ENCODE measurements at places on chromosomes 5 and 9. TPM values are rescaled to one million over a fixed set of nuclear protein-coding genes. Genes with fewer than 3 reads are reported as not detected.

Gene IFNW1
- not detected for polyA plus RNA-seq

Gene BASP1
- 81.6 TPM for polyA plus RNA-seq

Gene BARHL1
- polyA plus RNA-seq, result not detected

Gene ENTPD2
- polyA plus RNA-seq, result 4.7 TPM

Gene MYMK
- 0.37 TPM for polyA plus RNA-seq

Gene TMEM167A
- 109 TPM for polyA plus RNA-seq

Gene DMRT2
- polyA plus RNA-seq, result 2.0 TPM

Gene AFAP1L1
- 21.9 TPM for polyA plus RNA-seq

Gene F12
- polyA plus RNA-seq, result 14.6 TPM

Gene PCDHA8
- 0.17 TPM for polyA plus RNA-seq

Gene MATR3
- 753 TPM for polyA plus RNA-seq

Gene DND1
- polyA plus RNA-seq, result 0.35 TPM

Gene CYSRT1
- 13.2 TPM for polyA plus RNA-seq

Gene ELOVL7
- 20.3 TPM for polyA plus RNA-seq

Gene SLC30A5
- 93.0 TPM for polyA plus RNA-seq

Gene TRIM32
- 24.7 TPM for polyA plus RNA-seq

Gene PARP8
- polyA plus RNA-seq, result 17.5 TPM

Gene TMEM252
- polyA plus RNA-seq, result 7.7 TPM

Gene BTNL9
- 10.7 TPM for polyA plus RNA-seq

Gene TAS2R1
- 0.42 TPM for polyA plus RNA-seq

Gene DOCK2
- polyA plus RNA-seq, result 2.6 TPM

Gene S100Z
- polyA plus RNA-seq, result 0.32 TPM

Gene POLR1E
- polyA plus RNA-seq, result 25.8 TPM

Gene DMRTA1
- 1.4 TPM for polyA plus RNA-seq

Gene SLC25A25
- polyA plus RNA-seq, result 12.9 TPM

Gene TAF11L10
- polyA plus RNA-seq, result not detected

Gene LECT2
- 5.2 TPM for polyA plus RNA-seq
